Trophoblast cell (in vitro differentiated cells and primary cell): ENCODE measurements at places on chromosomes 2 and 18.

DNA sequence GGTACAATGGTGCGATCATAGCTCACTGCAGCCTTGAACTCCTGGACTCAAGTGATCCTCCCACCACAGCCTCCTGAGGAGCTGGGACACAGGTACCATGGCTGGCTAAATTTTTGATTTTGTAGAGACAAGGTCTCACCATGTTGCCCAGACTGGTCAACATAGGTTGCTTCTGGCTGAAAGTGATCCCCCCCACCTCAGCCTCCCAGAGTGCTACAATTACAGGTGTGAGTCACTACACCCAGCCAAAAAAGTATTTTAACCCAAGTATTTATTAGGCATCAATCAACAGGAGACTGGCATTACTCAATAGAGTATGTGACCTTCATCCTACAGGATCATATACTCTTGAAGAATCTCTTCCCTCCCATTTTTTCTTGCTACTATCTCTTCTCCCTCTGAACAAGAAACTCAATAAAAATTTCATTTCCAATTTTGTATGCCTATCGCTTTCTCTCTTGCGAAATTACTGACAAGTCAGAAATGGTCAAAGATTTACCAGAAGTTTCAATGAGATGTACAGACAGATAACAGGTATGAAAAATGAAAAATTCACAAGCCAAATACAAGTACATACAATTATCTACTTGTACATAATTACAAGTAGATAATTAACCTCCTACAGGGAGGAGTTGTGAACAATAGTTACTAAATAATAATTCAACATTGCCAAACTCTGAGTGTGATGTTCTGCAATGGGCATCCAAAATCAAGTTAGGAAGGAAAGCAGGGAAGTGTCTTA is 34.9 kb upstream of the CCNT2 start:
- no peak for DNase-seq

GRCh38 chr2:99662761-99663341 is 173.0 kb upstream of the REV1 start:
- DNase-seq = no peak

DNA sequence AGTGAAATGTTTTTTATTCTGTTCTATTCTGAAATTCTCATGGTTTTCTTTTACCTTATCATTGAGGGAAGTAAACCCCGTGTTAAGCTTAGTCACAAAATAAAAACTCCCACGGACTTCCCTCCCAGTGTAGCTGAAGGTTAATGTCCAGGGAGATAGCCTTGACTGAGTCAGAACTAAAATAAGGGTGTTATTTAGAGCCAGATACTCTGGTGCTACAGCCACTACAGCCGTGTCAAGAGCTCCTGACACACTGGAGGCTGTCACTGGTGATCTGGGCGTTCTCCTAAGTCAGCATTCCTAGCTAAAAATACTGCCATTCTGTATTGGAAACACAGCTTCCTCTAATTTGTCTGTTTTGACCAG is 82.0 kb upstream of the RANBP2 start:
- peak; percentile 51 for DNase-seq

DNA sequence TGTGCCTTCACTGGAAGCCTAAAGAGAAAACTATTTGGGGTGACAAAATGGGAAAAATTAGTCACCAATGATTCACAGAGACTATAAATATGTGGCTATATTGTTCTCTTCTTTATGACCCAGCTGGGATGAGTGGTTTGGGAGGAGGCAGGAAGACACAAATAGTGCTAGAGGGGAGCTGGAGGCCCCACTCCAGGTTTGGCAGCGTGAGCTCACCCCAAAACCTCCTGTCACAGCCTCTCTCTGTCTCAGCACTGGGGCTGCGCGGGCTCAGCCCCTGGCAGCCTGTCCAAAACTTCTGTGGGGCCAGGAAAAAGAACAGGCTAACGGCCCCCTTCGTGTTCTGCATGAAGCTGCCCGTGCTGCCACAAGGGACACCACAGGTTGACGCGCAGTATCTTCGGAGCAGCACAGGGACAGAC is 73.2 kb upstream of the LCLAT1 start:
- no peak for DNase-seq

- no peak for DNase-seq
Measured at GRCh38 chr2:22822835-22823234, 562.1 kb upstream of the KLHL29 start.

GRCh38 chr2:43941966-43942365 is 53.8 kb downstream of the LRPPRC start:
- DNase-seq = no peak

DNA sequence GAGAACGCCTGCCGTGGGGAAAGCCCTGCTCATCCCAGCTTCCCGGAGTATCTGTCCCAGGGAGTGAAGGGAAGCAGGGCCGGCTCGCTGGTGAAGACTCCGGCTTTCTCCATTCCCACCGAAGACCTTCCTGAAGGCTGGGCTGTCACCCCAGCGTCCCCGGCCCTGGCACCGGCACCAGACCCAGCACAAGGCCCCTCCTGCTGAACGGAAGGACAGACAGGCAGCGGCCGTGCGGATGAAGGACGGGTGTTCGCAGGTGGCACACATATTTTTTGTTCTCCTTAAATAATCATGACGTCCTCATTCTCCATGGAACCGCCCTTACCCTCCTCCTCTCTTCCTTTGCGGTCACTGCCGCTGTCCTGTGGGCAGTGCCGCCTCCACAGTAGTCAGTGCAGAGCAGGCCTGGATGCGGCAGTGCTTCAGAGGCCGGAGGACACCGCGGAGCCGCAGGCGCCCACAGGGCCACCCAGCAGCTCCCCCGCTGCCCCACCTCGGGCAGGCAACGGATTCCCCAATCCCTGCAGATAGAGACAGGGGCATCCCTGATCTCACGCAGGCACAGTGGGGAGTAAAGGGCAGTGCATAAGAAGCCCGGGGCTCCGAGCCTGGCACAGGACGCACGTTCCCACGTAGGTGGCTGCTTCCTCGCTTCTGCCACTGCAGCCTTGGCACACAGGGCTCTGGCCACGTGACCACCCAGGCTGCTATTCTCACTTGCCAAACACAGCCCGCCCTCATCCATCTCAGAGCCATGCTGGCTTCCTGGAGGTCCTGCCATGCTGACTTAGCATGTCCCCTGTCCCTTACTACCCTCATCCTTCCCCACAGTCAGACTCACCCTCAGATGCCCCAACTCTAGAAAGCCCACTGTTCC is 229.7 kb downstream of the EIPR1 start:
- no peak for DNase-seq

GRCh38 chr18:10351858-10352257 is 102.6 kb upstream of the APCDD1 start:
- no peak for DNase-seq

DNA sequence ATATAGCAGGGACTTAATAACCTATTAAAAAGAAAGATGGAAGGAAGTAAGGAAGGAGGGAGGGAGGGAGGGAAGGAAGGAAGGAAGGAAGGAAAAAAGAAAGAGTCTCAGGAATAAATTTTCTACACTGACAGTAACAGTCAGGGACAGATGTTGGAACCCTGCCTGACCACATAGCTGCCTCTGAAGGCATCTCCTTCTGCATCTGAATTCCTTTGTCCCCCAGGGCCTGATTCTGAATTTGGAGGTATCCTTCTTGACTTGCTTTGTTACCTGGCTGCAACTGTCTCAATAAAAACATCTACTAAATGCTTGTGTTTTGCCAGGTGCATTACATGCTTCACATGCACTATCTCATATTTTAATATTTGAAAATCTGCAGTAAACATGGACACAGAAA is 17.4 kb upstream of the LRATD1 start:
- peak; percentile 58 for DNase-seq

DNA sequence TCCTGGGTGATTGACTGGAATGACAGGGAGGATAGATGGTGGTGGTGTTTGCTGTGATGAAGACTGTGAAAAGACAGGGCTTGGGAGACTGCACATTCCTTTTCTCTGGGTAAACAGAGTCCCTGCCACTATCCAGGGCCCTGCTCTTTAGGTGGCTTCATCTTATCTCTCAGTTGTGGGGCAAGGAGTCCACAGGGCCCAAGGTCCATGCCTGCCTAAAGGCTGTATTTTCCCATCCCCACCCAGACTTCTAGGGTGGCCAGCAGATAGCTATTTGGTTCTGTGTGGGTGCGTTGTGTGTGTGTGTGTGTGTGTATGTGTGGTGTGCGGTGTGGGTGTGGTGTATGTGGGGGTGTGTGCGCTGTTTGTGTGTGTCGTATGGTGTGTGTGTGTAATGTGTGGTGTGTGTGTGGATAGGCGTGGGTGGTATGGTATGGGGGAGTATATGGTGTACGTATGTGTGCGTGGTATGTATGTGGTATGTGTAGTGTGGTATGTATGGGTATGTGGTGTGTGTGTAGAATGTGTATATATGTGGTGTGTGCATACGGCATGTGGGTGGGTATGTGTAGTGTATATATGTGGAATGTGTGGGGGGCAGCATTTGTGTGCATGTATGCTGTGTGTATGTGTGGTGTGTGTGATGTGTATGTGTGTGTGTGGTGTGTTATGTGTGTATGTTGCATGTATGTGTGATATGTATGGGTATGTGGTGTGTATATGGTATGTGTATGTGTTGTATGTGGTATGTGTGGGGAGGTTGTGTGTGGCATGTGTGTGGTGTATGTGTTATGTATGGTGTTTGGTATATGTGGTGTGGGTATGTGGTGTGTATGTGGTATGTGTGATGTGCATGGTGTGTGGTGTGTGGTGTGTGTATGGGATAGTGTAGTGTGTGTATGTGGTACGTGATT is 10.5 kb upstream of the XRCC5 start:
- no peak for DNase-seq

GRCh38 chr2:204706939-204707338 is 161.7 kb downstream of the PARD3B start:
- no peak for DNase-seq

GRCh38 chr2:160679686-160680085 is 186.1 kb upstream of the RBMS1 start:
- DNase-seq = no peak

- no peak for DNase-seq
Measured at GRCh38 chr2:202148515-202149154, 75.6 kb downstream of the KIAA2012 start.

- DNase-seq = peak; percentile 22
Measured at GRCh38 chr2:206642075-206643025, at the start of gene FAM237A. Gene FAM237A, plus strand, starts transcription at chr2:206642487. Its CDS starts 1,750 bp downstream, at chr2:206644237.

DNA sequence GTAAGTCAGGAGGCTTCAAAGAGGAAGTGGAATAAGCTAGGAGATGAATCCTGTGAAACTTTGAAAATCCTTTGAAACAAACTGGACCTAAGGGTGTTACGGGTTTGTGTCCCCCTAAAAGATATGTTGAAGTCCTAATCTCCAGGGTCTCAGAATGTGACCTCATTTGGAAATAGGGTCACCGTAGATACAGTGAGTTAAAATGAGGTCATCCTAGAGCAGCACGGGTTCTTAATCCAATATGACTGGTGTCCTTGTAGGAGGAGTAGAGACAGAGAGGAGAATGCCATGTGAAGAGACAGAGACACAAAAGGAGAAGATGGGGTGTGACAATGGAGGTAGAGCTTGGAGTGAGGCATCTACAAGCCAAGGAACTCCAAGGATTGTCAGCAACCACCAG is 26.9 kb upstream of the NEB start:
- no peak for DNase-seq

DNA sequence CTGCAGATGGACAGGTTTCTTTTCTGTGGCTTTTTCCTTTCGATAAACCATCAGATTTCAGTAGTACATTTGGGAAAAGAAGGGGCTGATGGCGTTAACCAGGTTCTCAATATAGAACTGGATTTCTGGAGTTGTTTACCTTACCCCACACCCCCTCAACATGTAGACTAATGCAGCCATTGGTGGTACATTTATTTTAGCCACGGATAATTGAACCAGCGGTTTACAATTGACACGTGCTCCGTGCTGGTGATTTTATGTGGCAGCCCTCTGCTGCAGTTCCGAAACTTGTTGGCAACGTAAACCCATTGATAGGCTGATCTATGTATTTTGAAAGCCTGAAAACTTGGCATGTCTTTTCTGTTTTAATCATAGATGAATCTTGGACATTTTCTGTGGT is 5.4 kb downstream of the SOX11 start:
- DNase-seq = no peak

- DNase-seq = no peak
Measured at GRCh38 chr2:9360701-9361100, 62.6 kb downstream of the ITGB1BP1 start.

DNA sequence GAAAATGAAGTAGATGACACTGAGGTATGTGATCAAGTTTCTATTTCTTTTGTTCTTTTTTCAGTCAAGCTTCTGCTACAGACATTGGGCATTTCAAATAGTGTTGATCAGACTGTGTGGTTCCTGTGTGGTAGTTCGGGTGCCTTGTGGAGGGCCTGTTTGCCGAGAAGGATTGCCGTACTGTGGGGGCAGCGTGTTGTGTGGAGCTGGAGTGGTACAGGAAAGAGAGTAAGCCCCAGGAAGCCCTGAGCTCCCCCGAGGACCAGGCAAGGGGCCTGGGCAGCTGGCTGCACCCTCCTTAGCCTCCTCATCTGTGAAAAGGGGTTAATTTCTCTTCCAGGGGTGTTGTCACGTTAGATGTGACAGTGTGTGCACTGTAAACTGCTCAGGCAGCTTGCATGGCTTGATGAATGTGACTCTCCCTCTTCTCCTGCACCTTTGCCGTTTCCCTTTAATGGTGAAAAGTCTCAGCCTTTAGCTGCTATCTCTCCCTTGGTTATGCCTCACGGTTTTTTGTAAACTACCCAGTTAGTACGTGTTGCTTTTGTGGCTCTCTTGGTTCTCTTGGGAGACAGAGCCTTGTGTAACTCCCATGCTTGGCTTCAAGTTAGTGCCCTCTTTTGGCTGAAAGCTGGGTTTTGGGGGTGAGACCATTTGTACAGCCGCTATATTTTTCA is 19.5 kb downstream of the C2orf74 start:
- no peak for DNase-seq

DNA sequence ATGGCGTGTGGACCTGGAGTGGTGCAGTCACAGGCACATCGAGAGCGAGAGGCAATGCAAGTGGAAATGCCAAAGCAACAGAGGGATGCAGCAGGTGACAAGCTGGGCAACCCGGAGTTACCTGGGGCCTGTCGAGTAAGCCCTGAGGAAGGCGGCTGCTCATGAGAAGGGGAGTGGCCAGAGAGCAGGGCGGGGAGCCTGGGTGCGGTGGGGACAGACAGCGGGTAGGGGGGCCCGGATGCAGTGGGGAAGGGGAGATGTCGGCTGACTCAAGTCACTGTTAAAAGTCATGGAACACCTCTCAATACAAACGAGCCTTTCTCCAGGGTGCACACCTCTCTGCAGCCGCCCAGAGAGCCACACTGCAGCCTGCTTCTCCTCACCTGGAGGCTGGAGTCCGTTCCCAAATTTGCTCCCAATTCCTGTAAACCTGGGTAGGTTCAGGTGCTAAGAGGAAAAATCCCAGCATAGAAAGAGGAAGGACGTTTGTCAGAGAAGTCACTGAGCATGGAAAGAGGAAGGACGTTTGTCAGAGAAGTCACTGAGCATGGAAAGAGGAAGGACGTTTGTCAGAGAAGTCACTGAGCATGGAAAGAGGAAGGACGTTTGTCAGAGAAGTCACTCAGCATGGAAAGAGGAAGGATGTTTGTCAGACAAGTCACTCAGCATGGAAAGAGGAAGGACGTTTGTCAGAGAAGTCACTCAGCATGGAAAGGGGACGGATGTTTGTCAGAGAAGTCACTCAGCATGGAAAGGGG is 71.7 kb upstream of the TWIST2 start:
- no peak for DNase-seq
